Type B pancreatic cell (in vitro differentiated cells): ENCODE measurements at places on chromosomes 12 and 14. TPM values are rescaled to one million over a fixed set of nuclear protein-coding genes. Genes with fewer than 3 reads are reported as not detected.

DNA sequence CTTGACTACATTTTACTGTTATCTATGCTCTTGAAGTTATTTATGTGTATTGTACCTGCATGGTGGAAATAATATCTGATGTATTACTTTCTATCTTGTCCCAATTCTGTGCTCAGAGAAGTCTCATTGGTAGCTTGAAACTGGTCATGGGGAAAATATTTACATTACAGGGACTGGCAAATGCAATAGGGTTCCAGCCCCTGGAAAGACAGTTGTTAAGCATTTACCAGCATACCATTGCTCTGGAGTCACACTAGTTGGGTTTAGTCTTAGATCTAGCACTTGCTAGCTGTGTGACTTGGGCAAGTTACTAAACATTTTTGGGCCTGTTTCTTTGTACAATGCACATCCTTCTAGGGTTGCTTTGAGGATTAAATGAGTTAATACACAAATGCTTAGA is 86.3 kb upstream of the NRXN3 start:
- no peak for DNase-seq

DNA sequence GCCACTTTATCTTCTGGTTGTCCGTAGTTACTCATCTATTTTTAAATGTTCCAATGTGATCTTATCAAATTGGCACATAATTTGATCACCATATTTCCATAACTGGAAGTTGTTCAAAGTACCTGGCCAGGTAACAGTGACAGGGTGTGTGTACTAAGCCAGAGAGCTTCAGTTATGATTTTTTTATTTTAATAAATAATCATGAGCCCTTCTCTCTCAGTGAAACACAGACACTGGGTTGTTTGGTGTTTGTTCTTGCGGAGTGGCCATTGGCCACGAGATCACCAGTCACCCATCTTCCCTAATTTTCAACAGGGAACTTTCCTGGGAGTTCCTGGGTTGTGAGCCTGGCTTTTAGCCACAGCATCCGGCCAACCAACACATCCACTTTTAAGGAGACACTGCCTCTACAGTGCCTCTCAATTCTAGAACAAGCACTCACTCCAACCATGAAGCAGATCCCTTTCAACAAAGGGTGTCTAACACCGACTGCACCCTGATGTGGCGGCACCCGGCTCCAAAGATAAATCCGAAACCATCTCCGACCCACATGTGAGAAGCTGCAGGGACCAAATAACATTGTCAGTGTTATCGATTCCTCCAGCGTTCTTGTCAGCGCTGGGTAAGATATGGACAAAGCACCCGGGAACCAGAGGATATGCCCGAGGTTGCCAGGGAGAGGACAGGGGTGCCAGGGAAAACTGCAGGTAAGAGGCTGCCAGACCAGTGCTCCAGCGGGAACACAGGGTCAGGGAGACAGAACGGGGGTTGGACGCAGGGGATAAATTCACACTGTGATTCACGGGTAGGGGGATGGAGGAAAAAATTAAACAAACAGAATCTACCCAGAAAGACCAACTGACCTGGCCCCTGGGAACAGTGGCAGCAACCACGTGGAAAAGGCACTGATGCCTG is 49.9 kb downstream of the FOXN3 start:
- no peak for DNase-seq

DNA sequence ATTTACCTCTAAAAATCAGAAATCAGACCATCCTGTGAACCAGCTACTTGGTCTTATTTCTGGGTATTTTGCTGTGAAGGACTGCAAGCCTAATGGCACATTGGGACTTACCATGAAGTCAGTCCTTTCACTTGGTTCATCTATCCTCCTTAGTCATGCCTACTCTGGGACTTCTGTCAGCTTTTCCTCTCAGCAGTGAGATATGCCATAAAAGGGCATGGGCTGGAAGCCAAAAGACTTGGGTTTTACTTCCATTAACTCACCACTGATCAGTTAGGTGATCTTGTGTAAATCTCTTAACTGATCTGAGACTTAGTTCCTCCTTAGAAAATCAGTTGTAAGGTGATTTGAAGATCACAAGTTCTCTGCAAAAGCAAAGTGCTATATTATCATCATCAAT is 116.5 kb downstream of the PAH start:
- no peak for DNase-seq

The MYF5 gene
- total RNA-seq: not detected in 2 replicates

DNA sequence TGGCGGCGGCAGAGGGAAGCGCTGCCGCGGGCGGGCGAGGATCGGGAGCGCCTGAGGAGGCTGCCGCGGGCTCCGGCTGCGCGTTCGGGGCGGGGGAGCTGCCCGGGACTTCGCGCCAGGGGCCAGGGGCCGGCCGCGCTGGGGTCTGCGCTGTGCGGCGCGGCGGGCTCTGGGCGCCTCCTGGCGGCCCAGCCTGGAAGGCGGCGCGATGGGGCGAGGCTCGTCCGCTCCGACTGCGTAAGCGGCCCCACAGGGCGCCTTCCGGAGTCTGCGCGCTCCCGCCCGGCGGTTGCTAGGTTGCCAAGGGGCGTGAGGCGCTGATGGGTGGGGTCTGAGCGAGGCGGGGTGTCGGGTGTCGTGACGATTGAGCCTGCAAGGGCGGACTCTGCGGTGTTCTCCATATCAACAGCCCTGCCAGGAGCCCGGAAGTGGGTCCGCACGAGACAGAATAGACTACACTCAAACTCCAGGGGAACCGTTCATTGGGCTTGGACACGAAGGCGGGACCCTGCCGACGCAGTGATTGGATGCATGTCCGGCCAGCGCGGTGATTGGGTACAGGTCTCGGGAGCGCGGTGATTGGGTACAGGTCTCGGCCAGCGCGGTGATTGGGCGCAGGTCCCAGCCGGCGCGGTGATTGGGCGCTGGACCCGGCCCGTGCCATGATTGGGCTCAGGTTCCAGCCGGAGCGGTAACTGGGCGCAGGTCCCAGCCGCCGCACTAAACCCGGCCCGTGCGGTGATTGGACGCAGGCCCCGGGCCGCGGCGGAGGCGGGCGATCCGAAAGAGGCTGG is at the start of gene TEDC1:
Gene TEDC1, plus strand, starts transcription at position 675 of the 794 bp plus-strand sequence. CDS start 130 bp downstream, outside the sequence.
- DNase-seq: peak; percentile 99

GRCh38 chr12:132023658-132024057 is 73.9 kb downstream of the EP400 start:
- no peak for DNase-seq

The KIF5A gene
- total RNA-seq: 1.4 and 4.4 TPM in 2 replicates

The PIK3C2G gene
- total RNA-seq: 4.6 and 8.4 TPM in 2 replicates

DNA sequence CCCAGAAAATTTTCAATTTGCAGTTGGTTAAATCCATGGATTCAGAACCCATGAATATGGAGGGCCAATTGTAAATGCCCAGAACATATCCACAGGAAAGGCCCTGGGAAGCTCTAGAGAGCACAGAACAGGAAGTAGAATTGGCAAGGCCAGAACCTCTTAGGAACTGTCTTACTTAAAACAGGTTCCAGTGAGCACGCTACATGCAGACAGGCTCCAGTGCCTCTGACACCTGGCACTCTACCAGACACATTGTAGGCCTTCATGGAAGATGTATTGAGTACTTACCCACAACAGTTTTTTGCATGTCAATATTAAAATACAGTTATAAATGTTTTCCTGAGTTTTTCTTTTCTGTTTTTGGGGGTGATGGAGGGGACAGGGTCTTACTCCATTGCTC is 188.2 kb upstream of the FRMD6 start:
- DNase-seq: no peak

- DNase-seq: no peak
Observed at GRCh38 chr12:6383572-6384498, at the start of gene LTBR. LTBR (plus strand) TSS chr12:6384162; CDS start chr12:6384359, 197 bp downstream.

The GPR65 gene
- total RNA-seq: not detected in 2 replicates

- DNase-seq: no peak
Observed at GRCh38 chr12:12930633-12931219, 21.2 kb downstream of the GPRC5D start.

DNA sequence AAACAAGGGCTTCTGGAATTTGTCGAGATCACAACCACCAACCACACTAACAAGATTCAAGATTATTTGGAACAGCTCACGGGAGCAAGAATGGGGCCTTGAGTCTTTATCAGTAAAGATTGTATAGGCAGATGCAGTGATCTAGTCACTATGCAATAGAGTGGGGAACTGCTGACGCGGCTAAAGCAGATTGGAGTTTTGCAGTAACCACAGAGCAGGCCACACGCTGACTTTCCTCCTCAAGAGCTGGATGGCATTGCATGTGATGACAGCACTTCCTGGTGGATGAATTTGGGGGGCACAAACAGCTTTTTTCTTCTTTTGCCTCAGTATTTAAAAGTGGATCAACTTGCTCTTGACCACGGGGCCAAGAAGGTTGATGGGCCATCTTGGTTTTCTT is 46.0 kb downstream of the KCNK13 start:
- no peak for DNase-seq

The PRB4 gene
- not detected in 2 replicates for total RNA-seq
